ENCODE measurements at places on chromosomes 6 and 20. TPM values are rescaled to one million over a fixed set of nuclear protein-coding genes. Genes with fewer than 3 reads are reported as not detected.
A peak's percentile ranks its signal among the peaks of the same experiment; 100 is the strongest.

- no peak overlapping the region for H3K27ac ChIP-seq
- no peaks in the 10 kb centered on the region for H3K4me1 ChIP-seq
- no peak overlapping the region for H3K4me3 ChIP-seq
- no peak for DNase-seq
Observed at GRCh38 chr6:56401477-56402070, 154.2 kb upstream of the COL21A1 start.

DNA sequence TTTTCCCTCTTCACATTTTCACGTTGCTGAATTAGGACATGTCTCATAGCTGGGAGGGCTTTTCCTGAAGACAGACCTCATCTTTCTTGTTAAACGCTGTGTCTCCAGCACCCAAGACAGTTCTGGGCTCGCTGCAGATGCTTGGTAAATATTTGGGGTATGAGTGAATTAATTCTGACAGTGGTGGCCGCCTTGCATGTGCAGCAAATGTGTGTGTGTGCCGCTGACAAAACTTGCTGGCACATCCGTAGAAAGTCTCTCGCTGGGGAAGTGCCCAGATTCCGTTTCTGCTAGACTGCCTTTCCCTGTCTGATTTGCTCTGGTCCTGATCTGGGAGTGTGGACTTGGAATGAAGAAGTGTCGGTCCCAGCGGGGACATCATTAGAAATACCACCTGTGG is 48.2 kb upstream of the ZNFX1 start:
- peaks cover 66% of the 10 kb centered on the region for H3K27me3 ChIP-seq
- no peak overlapping the region for H3K27ac ChIP-seq
- no peak for DNase-seq
- no peak overlapping the region for H3K4me3 ChIP-seq

- H3K4me1 ChIP-seq = peaks cover 25% of the 10 kb centered on the region
- no peaks in the 10 kb centered on the region for H3K27me3 ChIP-seq
- peak overlapping the region; percentile 2 for H3K27ac ChIP-seq
- H3K4me3 ChIP-seq = no peak overlapping the region
- H3K36me3 ChIP-seq = no peaks in the 10 kb centered on the region
- DNase-seq = no peak
Observed at GRCh38 chr6:12071064-12071615, 59.0 kb downstream of the HIVEP1 start.

- peaks cover 8% of the 10 kb centered on the region for H3K4me1 ChIP-seq
- H3K4me3 ChIP-seq = no peak overlapping the region
- H3K27ac ChIP-seq = no peak overlapping the region
- no peaks in the 10 kb centered on the region for H3K27me3 ChIP-seq
- DNase-seq = peak; percentile 73
- peaks cover 1% of the 10 kb centered on the region for H3K36me3 ChIP-seq
Observed at GRCh38 chr6:5701174-5701573, 305.6 kb downstream of the NRN1 start.

GRCh38 chr6:45513213-45513618 is 135.5 kb upstream of the SUPT3H start:
- no peak overlapping the region for H3K27ac ChIP-seq
- DNase-seq = no peak
- H3K36me3 ChIP-seq = peaks cover 38% of the 10 kb centered on the region
- no peak overlapping the region for H3K4me3 ChIP-seq

DNA sequence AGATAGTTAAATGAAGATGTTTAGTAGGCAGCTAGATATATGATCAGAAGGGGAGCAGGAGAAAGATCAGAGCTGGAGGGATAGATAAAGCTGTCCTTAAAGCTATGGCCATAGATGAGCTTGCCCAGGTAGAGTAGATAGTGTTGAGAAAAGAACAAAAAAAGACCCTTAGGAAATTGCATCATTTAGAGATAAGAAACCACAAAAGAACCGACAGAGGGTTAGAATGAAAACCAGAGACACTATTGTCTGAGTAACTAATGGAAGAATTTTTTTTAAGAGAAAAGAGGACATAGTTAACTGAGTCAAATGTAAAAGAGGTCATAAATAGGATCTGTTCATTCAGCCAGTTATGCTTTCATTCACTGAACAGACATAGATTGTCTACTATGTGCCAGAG is 101.8 kb downstream of the TNFAIP3 start:
- no peaks in the 10 kb centered on the region for H3K4me1 ChIP-seq
- H3K4me3 ChIP-seq = no peak overlapping the region
- H3K27me3 ChIP-seq = peaks cover 3% of the 10 kb centered on the region
- DNase-seq = no peak
- H3K27ac ChIP-seq = no peak overlapping the region

DNA sequence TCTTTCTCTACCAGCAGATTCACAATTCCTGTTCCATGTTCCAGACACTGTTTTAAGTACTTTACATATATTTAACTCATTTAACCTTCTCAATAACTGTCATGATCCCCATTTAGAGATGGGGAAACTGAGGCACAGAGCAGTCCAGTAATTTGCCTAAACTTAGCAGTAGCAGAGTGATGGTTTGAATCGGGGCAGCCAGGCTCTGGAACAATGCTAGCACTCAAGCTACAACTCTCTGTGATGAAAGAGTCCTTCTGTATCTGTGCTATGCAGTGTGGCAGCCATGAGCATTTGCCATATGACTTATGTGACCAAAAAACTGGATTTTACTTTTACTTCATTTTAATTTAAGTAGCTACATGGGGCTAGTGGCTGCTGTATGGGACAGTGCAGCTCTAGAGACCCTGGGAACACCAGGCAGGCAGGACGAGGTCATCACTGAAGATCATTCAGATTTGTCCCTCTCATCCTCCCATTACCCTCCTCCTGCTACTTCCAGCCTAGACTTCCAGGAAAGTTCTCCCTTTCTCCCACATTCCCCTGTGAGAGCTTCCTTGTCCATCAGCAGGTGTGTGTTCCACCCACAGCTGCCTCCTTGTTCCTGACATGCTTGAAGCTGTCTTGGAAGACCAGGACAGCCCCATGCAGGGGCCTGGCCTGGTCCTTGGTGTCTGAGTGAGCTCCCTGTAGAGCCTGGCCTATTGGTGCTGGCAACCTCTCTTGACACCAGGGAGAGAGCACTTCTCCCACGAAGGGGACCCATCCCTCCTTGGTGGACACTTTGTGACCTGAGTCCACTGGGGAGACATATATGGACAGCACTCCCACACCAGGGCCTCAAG is 157.0 kb downstream of the MRPL14 start:
- no peak overlapping the region for H3K27ac ChIP-seq

- H3K36me3 ChIP-seq = peaks cover 55% of the 10 kb centered on the region
- no peak overlapping the region for H3K4me3 ChIP-seq
- no peaks in the 10 kb centered on the region for H3K27me3 ChIP-seq
- H3K27ac ChIP-seq = no peak overlapping the region
- DNase-seq = no peak
Observed at GRCh38 chr6:143685653-143686052, 7.9 kb downstream of the PHACTR2 start.

GRCh38 chr6:21935561-21936028 is 342.0 kb downstream of the SOX4 start:
- H3K27me3 ChIP-seq = no peaks in the 10 kb centered on the region
- no peak overlapping the region for H3K27ac ChIP-seq
- DNase-seq = no peak
- no peak overlapping the region for H3K4me3 ChIP-seq

- H3K4me1 ChIP-seq = peaks cover 25% of the 10 kb centered on the region
- peaks cover 12% of the 10 kb centered on the region for H3K36me3 ChIP-seq
- no peak overlapping the region for H3K4me3 ChIP-seq
- no peak overlapping the region for H3K27ac ChIP-seq
- no peak for DNase-seq
- no peaks in the 10 kb centered on the region for H3K27me3 ChIP-seq
Observed at GRCh38 chr6:3405679-3406078, 51.2 kb downstream of the SLC22A23 start.

DNA sequence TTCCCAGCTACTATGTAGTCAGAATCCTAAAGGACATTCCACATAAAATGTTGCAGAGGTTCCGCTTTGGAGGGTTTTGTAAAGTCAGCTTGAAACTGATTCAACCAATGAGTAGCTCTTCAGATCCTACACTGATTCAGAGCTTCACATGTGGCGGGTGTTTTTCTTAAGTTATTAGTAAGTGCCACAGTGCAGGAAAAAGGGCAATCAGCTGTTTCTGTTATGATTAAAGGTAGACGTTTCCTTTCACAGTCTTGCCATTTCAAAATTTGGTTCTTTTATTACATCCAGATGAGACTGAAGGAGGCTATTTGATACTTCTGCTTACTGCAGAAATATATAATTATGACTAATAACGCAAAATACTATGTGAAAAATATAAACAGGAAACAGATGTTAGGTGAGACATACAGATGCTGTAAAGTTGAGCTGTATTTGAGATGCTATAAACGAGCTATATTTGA is 443.9 kb downstream of the CDKAL1 start:
- H3K36me3 ChIP-seq = no peaks in the 10 kb centered on the region
- H3K4me3 ChIP-seq = no peak overlapping the region
- H3K4me1 ChIP-seq = peaks cover 7% of the 10 kb centered on the region
- no peak for DNase-seq

- DNase-seq = no peak
- no peaks in the 10 kb centered on the region for H3K27me3 ChIP-seq
- no peaks in the 10 kb centered on the region for H3K36me3 ChIP-seq
- H3K4me1 ChIP-seq = peaks cover 2% of the 10 kb centered on the region
Observed at GRCh38 chr6:18343741-18344140, 43.4 kb upstream of the RNF144B start.

DNA sequence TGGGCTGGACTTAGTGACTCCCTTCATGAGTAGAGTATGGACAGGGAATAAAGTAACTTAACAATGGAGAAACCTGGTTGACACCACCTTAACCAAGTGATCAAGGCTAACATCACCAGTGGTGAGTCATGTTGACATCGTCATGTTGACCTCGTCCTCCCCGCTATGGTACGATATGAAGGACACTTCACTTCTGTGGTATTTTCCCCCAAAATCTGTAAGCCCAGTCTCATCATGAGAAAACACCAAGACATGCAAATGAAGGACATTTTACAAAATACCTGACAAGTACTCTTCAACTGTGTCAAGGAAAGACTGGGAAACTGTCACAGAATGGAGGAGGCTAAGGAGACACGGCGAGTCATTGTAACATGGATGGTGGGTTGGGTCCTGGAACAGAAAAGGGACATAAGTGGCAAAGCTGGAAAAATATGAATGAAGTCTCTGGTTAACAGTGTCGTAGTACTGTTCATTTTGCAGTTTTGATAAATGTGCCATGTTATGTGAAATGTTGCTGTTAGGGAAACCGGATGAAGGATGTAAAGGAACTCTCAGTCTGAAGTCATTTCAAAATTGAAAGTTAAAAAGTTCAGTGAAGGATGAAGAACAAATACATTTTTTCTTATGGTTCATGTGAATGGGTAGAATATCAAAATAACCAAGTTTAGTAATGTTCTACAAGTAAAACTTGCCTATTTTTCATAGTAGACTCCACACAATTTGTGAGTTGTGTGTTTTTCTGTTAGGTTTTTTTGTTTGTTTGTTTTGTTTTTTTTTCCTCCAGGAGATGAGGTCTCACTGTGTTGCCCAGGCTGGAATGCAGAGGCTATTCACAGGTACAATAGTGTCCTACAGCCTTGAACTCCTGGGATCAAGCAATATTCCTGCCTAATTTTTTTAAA is 247.5 kb downstream of the TMEM242 start:
- H3K36me3 ChIP-seq = peaks cover 7% of the 10 kb centered on the region
- H3K4me1 ChIP-seq = peaks cover 41% of the 10 kb centered on the region
- H3K27ac ChIP-seq = no peak overlapping the region
- no peak overlapping the region for H3K4me3 ChIP-seq
- H3K27me3 ChIP-seq = no peaks in the 10 kb centered on the region

GRCh38 chr6:121285041-121285440 is 49.2 kb downstream of the TBC1D32 start:
- H3K36me3 ChIP-seq = peaks cover 30% of the 10 kb centered on the region
- H3K4me3 ChIP-seq = no peak overlapping the region
- no peak for DNase-seq
- H3K27me3 ChIP-seq = no peaks in the 10 kb centered on the region

DNA sequence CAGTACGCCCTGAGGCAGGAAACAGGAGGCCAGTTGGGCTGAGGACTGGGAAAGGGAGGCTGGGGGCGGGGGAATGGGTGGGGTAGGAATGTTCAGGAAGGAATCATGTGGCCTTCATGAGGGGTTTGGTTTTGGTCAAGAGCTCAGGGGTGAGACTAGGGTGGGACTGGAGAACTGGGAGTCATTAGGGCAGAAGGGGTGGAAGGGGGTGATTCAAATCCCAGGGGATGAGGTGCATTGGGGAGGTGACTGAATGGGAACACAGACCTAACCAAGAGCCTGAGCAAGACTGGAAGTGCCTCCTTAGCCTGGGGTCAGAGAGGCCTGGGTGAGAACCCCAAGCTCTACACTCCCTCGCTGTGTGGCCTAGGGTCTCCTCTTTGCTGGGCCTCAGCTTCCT is 86.8 kb downstream of the DLGAP4 start:
- H3K4me1 ChIP-seq = no peaks in the 10 kb centered on the region
- H3K27me3 ChIP-seq = peaks cover 29% of the 10 kb centered on the region
- no peak for DNase-seq
- no peak overlapping the region for H3K27ac ChIP-seq
- no peaks in the 10 kb centered on the region for H3K36me3 ChIP-seq

DNA sequence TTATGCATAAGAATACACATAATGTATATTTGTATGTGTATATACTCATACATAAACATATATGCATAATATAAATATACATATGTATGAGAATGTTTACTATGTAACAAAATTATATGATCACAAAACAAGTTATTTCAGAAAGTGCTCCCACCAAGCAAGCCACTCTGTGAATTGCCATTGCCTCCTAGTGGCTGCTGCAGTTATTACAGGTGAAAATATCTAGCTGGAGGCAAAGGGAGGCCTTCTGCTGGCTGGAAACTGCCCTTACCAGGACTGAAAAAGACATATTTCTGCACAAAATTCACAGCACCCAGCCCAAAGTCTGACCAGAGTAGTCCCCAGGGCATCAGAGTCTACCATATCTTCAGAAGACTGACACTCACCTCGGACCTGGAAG is 14.4 kb upstream of the ADAM33 start:
- no peak overlapping the region for H3K27ac ChIP-seq
- no peak overlapping the region for H3K4me3 ChIP-seq
- no peaks in the 10 kb centered on the region for H3K36me3 ChIP-seq
- no peak for DNase-seq

DNA sequence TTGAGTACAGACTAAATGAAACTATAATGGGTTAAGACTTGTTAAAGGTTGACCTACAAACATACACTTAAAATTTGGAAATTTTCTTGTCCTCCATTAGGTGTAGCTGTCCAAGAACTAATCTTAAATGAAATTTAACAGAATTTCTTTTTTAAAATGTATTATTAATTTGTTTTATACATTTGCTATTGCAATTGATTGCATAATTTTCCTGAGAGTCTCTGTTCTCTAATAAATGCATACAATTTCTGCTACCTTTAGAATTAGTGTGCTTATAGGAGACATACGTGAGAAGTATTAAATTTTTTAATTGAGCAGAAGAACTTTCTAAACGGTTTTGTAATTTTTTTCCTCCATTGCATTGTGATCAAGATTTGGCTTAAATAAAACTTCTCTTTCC is 1.5 kb downstream of the FAM135A start:
- peaks cover 9% of the 10 kb centered on the region for H3K36me3 ChIP-seq
- no peak overlapping the region for H3K27ac ChIP-seq
- H3K27me3 ChIP-seq = peaks cover 6% of the 10 kb centered on the region

Gene BCAS1
- total RNA-seq = not detected

Gene MDC1
- 37.7 TPM for total RNA-seq

Gene EXOC2
- 30.1 TPM for total RNA-seq

Gene NKX2-4
- total RNA-seq = not detected

Gene OR2B6
- not detected for total RNA-seq

Gene BEND6
- 9.2 TPM for total RNA-seq

Gene RSPO4
- total RNA-seq = not detected

Gene C4A
- total RNA-seq = 13.5 TPM

Gene PLAGL2
- total RNA-seq = 11.8 TPM

Gene RNF114
- total RNA-seq = 64.9 TPM

Gene CRISP2
- not detected for total RNA-seq

Gene SEL1L2
- not detected for total RNA-seq

Gene EYS
- not detected for total RNA-seq

Gene CTAGE9
- total RNA-seq = not detected

Gene CHRNA4
- total RNA-seq = not detected

All from osteocyte (in vitro differentiated cells).